HuH-7 (cell line): ENCODE measurements at places on chromosomes 4 and X.

DNA sequence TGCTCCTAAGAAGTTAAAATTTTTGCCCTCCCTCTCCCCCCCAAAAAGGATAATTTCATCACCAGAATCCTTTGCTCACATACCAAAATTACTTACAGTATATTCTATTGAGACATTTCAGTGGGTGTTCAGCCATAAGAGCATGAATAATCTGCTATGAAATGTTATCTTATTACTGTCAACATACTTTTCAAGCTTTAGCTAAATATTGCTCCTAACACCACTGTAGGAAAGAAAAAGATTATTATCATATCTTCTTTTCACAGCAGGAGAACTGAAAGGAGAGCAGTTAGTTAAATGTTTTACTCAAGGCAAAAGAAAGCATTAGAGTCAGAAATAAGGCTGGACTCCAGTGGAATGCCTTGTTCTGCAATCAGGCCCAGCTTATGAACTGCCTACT lies 231.0 kb upstream of the GYPA start:
- DNase-seq, result no peak

DNA sequence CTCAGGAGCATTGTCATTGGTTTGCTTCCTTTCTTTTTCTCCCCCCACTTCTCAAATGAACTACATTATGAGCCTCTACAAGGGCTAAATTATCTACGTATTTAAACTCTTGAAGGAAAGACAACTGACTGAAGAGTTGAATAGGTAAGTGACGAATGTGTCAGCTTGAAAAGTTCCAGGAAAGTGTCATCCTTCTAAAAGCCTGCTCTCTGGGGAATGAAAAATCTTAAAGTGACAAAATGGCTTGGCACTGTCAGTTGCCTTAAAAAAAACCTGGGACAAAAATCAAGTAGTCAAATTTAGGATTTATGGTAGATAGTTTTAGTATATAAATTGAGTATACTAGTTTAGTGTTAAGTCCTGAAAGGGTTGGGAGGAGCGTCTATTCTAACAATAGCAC lies 173.9 kb upstream of the NDP start:
- DNase-seq, result no peak

DNA sequence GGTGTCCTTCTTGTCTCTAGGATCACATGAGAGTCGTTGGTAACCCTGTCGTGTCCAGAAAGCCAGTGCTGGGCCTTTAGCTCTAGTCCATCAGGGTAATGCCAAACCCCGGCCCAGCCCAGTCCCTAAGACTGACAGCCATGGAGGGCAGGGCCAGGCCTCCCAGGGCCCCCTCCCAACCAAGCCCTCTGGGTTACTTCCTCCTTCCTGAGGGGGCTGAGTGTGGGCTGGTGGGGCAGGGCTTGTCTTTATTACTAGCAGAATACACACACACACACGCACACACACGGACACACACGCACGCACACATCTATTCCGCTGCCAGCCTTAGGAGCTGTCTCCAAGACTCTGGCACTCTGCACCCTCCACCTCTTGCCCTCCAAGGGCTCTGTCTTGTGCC lies 35.6 kb upstream of the CDKN2AIP start:
- no peak for DNase-seq

DNA sequence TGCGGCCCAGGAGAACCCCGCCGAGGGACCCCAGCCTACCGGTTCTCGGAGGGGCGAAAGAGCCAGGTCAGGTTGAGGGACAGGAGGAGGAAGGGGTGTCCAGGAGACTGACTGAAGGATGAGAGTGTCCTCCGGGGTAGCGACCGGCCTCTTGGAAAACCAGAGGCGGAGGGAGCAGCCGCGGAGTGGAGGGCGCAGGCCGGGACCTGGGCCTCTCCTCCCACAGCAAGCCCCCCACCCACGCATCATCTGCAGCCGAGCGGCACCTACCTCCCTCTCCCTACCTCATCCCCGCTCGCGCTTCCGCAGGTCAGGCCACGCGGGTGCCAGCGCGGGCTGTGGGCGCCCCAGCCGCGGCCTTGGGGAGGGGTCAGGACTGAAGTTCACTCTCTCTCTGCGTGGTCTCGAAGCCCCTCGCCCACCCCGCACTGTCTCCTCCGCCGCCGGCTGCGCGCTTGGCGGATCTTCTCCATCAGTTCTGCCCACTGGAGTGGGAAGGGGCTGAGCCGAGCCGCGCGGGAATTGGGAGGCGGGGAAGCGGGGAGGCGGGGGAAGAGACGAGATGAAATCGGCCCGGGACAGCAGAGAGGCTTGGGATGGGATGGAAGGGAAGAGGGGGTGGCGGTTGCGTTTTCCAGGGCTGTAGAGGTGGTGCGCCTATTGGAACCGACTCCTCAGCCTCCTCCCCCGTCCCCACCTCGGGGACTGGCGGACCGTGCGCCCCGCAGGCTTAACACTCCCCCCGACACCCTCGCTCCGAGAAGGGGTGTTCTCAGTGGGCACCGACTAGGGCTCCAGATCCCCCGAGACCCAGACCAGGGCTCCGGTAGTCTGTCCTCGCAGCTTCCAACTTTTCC lies 1.8 kb downstream of the NLGN4X start:
- DNase-seq, result no peak

DNA sequence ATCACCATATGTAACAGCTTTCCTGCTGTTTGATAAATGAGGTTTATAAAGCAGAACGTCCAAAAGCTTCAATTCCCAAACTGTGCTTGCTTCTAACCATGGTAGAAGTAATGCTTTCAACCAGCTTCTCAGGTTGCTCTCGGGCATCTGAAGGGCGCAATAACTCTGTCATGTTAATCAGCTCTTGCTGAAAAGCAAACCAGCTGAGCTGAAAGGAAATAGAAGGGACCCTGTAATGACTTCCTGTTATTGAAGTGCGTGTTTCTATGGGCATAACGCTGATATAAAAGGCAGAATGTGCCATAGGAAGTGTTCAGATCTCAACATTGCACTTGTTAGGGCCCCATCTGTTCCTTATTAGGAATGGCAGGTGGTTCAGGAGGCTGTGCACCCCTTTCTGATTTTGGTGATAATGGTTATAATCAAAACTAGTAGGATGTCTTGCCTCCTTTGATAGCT lies 21.2 kb downstream of the HERC3 start:
- no peak for DNase-seq

DNA sequence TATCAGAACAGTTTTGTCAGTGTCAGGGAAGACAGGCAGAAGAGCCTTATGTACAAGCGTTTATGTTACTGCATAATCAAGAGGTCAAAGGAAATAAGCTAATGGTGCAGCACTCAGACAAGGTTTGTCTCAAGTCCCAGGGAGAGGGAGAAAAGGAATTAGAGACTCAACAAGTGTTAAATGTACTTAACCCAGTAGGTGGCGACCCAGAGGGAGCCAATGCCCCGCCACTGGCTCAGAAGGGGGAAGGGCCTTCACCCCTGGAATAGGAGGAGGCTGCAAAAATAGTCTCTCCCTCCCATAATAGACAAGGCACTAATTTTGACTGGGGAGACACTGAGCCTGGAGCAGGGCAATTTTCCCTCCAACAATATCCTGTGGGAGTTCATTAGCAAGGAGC lies 14.1 kb upstream of the PAPSS1 start:
- no peak for DNase-seq

DNA sequence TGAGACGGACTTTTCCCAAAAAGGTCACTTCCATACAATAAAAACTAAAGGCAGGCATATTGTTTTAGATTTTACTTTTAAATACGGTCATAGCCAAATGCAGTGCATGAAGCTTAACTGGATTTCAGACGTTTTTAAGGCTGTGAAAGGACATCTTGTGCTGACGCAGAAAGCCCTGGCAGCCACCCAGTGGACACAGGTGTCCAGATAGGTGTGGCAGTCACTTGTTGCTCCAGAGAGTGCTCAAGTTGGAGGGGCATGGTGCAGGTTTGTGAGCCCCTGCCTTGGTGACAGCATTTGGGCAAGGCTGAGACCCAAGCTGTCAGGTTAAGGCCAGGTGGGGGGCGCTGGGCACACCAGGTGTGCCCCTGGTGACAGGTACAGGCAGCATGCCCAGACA lies 135.8 kb upstream of the TBL1X start:
- DNase-seq, result no peak

DNA sequence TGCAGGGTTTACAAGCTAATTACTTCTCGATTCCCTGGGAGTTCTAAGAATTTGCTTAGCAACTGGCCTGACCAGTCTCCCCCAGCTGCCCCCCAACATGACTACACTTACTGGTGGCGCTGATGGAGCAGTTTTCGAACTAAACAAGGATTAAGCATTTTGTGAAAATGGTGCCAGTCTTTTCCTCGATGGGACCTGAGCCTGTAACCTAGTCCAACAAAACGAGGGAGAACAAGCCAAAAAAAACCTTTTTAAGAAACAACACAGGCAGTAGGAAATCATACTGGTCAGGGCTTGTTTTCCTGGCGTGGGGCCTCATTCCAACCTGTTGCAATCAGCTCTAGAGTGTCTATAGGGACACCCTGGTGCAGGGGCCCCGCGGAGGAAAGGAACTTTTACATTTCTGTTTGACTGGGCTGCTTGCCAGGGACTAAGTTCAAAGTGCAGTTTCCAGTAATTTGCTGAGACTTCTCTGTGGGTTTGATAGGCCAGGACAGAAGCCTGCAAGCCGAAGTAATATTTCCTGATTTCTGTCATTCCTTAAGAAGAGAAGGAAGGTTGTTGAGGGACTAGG lies 158.7 kb downstream of the SPRY1 start:
- DNase-seq, result peak; percentile 64

- DNase-seq, result no peak
These were observed 36.1 kb downstream of the DHRSX start for GRCh38 chrX:2464677-2465166.

- DNase-seq, result no peak
These were observed 883 bp upstream of the PPM1K start for GRCh38 chr4:88285235-88285653.

DNA sequence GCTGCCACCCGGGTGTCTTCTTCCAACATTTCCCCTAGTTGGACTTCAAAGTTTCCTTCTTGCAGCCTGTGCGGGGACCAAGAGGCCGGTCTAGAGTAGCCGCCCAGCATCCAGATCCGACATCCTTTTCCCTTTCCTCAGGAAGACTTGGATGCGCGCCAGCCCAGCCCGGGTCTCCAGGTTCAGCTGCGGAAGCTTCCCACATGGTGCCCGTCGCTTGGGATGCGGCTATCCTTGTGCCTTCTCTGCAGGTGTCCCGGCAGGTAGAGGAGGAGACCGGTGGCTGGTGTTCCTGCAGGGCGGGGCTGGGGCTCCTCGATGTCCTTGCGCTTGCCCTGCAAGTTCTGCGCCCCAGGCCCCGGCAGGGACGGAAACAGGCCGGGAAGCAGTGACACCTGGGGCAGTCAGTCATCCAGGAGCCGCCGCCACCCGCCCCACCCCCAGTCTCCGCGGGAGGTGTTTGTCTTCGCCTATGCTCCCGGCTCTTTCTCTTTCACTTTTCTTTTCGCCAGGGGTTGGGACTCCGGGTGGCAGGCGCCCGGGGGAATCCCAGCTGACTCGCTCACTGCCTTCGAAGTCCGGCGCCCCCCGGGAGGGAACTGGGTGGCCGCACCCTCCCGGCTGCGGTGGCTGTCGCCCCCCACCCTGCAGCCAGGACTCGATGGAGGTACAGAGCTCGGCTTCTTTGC lies at the start of gene IL15:
IL15 (plus strand) TSS at position 502 of the 689 bp plus-strand sequence. CDS start 82,882 bp downstream, outside the sequence.
- DNase-seq, result peak; percentile 84

GRCh38 chr4:130329036-130329435 lies 1233.1 kb downstream of the C4orf33 start:
- no peak for DNase-seq

DNA sequence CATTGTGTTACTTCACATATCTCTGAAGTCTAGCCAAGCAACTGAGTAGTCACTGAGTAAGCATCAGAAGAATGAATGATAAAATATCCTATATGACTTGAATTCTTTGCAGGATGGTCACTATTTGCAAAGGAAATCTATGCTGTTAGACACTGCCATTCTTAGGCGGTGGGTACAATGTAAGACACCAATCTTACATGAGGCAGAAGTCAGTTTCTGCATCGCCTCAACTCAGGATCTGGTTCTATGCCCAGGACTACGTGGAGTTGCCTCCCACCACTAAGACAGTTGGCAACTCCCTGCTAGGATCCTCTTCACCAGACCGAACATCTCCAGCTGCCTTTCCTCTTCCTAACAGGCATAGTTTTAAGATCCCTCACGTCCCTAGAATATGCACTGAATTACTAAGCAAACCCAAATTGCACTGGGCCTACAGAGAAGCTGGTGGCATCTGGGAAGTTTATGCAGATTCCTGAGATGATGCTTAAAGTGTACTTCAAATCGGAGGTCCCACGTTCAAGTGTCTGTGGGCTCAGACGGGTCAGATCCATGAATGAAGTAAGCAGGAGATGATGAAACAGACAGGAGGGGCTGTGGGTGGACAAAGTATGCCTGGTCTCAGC lies 45.6 kb downstream of the SEL1L3 start:
- no peak for DNase-seq

DNA sequence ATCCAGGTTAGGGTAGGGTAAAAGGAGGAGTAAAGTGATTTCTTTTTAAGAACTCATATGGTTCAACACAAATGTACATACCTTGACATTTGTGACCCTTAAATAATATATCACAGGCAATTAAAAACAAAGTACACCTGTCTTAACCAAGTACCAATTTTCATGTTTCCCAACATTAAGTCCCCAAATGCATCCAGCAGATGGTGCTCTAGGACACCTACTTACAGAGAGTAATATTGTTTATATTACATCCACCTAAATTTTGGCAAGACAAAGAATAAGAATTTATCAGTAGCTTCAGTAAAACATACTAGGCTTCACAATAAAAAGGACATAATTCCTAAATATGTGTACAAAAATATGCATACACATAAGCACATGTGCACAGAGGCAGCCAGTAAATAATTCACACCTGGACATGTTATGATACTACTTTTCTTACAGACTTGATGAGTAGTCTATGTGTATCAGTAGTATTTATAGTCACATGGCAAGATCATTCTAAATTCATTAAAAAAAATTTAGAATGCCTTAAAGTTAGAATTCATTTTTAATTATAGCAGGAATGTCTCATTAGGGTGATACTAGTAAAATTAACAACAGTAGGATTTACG lies 219.7 kb downstream of the DCLK2 start:
- peak; percentile 6 for DNase-seq

- DNase-seq, result no peak
These were observed 1381.4 kb upstream of the IGFBP7 start for GRCh38 chr4:58491620-58492019.

GRCh38 chr4:3473996-3474765 lies 11.1 kb downstream of the DOK7 start:
- DNase-seq, result no peak

GRCh38 chrX:12329476-12329875 lies 191.2 kb downstream of the FRMPD4 start:
- DNase-seq, result no peak

DNA sequence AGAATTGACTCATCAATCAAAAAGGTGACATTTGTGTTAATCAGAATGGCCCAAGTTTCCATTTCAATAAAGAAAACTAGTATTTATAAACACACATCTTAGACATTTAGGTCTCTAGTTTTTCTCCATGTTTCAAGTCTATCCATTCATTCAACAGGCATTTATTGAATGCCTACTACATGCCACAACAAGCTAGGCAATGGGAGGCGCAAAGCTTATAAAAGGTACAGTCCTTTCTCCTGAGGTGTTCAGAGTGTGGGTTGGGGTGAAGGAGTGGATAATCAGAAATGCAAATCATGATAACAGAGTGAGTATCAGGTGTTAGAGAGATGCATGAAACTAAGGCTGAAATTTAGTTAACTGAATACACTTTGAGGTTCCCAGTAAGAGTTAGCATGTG lies 78.0 kb downstream of the HCCS start:
- DNase-seq, result no peak

- no peak for DNase-seq
These were observed 278.6 kb upstream of the GNPDA2 start for GRCh38 chr4:45004847-45005565.

- no peak for DNase-seq
These were observed 90.6 kb downstream of the SORBS2 start for GRCh38 chr4:185721190-185722028.

GRCh38 chrX:102604327-102604726 lies 5.0 kb downstream of the ARMCX5 start:
- DNase-seq, result no peak
